ENCODE measurements at places on chromosomes 16 and 17. TPM values are rescaled to one million over a fixed set of nuclear protein-coding genes. Genes with fewer than 3 reads are reported as not detected.

The DCAF7 gene
- 28.5 TPM for total RNA-seq

The CACNA1G gene
- total RNA-seq, result 0.41 TPM

The CCDC200 gene
- not detected for total RNA-seq

The TP53TG3F gene
- total RNA-seq, result not detected

Data from fibroblast of the aortic adventitia (primary cell).